Body of pancreas (tissue), 4 donors: ENCODE measurements at places on chromosomes 5 and 9. TPM values are rescaled to one million over a fixed set of nuclear protein-coding genes. Genes with fewer than 3 reads are reported as not detected.

The TMEM215 gene
- not detected for total RNA-seq

DNA sequence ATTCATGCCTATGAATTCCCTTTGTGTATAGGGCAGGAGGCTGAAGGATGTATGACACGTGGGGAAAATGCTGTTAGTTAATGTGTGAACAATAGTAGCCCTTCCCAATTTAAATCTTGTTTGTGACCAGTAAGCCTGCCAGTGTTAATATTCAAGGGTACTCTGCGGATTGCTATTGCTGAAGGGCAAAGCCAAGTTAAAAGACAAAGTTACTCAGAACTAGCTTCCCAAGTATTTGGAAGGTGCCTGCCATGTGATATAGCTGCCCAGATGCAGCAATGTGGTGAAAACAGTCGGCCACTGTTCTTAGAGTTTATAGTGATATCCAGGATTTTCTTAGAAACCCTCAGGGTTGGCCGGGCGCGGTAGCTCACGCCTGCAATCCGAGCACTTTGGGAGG lies 34.6 kb downstream of the MARVELD2 start:
- no peaks in the 10 kb centered on the region for H3K36me3 ChIP-seq
- H3K27ac ChIP-seq, result no peak overlapping the region
- no peaks in the 10 kb centered on the region for H3K27me3 ChIP-seq
- peaks cover 37% of the 10 kb centered on the region for H3K4me1 ChIP-seq
- H3K4me3 ChIP-seq, result no peak overlapping the region
- no peak for DNase-seq

GRCh38 chr9:127066060-127066850 lies 56.2 kb downstream of the ANGPTL2 start:
- no peak overlapping the region for H3K27ac ChIP-seq
- peaks cover 2% of the 10 kb centered on the region for H3K36me3 ChIP-seq
- no peaks in the 10 kb centered on the region for H3K4me1 ChIP-seq
- no peak overlapping the region for H3K4me3 ChIP-seq
- H3K27me3 ChIP-seq, result no peaks in the 10 kb centered on the region
- DNase-seq, result no peak

GRCh38 chr5:107935645-107936044 lies 264.9 kb upstream of the EFNA5 start:
- no peaks in the 10 kb centered on the region for H3K36me3 ChIP-seq
- H3K27me3 ChIP-seq, result no peaks in the 10 kb centered on the region
- no peaks in the 10 kb centered on the region for H3K4me1 ChIP-seq
- no peak for DNase-seq
- no peak overlapping the region for H3K27ac ChIP-seq
- no peak overlapping the region for H3K4me3 ChIP-seq

GRCh38 chr9:1913631-1914330 lies 101.4 kb upstream of the SMARCA2 start:
- H3K27me3 ChIP-seq, result no peaks in the 10 kb centered on the region
- no peaks in the 10 kb centered on the region for H3K36me3 ChIP-seq
- no peak overlapping the region for H3K27ac ChIP-seq
- no peak overlapping the region for H3K4me3 ChIP-seq

- no peaks in the 10 kb centered on the region for H3K36me3 ChIP-seq
- H3K4me3 ChIP-seq, result no peak overlapping the region
- H3K27ac ChIP-seq, result no peak overlapping the region
- no peaks in the 10 kb centered on the region for H3K27me3 ChIP-seq
- no peak for DNase-seq
These were observed 131.1 kb upstream of the PHYKPL start for GRCh38 chr5:178363501-178364325.

- no peaks in the 10 kb centered on the region for H3K4me1 ChIP-seq
- no peak overlapping the region for H3K4me3 ChIP-seq
- no peaks in the 10 kb centered on the region for H3K36me3 ChIP-seq
- no peak for DNase-seq
These were observed 21.8 kb downstream of the IRX4 start for GRCh38 chr5:1860949-1861348.

- H3K27me3 ChIP-seq, result no peaks in the 10 kb centered on the region
- no peaks in the 10 kb centered on the region for H3K4me1 ChIP-seq
- no peak for DNase-seq
- no peak overlapping the region for H3K4me3 ChIP-seq
These were observed 66.6 kb upstream of the SPATA31D4 start for GRCh38 chr9:81861644-81862043.

GRCh38 chr9:105479846-105480245 lies 32.0 kb downstream of the FSD1L start:
- H3K4me3 ChIP-seq, result no peak overlapping the region
- no peak for DNase-seq
- no peaks in the 10 kb centered on the region for H3K36me3 ChIP-seq
- no peak overlapping the region for H3K27ac ChIP-seq
- no peaks in the 10 kb centered on the region for H3K27me3 ChIP-seq

GRCh38 chr9:78130004-78130403 lies 98.4 kb upstream of the GNAQ start:
- no peak for DNase-seq
- no peaks in the 10 kb centered on the region for H3K27me3 ChIP-seq
- no peaks in the 10 kb centered on the region for H3K36me3 ChIP-seq
- H3K27ac ChIP-seq, result no peak overlapping the region
- no peak overlapping the region for H3K4me3 ChIP-seq
- no peaks in the 10 kb centered on the region for H3K4me1 ChIP-seq
